HS-5 (cell line): ENCODE measurements at places on chromosomes 3 and 15.

GRCh38 chr3:160870327-160870726 lies 114.3 kb downstream of the PPM1L start:
- no peak for DNase-seq

DNA sequence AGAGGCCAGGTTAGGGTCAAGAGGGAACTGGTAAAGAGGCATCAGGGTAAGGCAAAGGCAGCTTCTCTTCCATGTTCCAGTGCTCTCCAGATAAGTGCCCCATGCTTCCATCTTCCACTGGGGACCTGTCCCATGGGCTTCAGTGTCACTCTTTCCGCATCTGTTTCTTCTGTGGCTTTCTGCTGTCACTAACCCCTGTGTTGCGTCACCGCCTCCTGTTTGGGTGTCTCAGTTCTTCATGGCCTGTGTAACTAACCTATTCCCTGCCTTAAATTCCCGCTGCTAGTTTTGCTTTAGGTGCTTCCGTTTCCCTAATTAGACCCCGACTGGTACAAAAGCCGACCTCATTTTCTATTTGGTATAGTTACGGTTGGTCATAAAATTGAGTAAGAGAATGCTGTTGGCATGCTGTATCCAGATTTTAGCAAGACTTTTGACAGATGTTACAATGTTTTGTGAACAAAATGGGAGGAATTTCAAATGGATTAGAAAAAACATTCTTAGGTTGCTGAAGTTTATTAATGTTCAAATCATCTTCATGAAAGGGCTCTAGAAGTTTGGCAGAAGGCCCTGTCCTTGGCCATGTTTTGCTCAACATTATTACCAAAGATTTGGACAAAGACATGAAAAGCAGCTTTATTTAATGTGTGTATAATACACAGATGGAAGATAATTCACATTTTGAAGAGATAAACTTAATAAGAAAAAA lies 245.3 kb downstream of the BBX start:
- DNase-seq = no peak

DNA sequence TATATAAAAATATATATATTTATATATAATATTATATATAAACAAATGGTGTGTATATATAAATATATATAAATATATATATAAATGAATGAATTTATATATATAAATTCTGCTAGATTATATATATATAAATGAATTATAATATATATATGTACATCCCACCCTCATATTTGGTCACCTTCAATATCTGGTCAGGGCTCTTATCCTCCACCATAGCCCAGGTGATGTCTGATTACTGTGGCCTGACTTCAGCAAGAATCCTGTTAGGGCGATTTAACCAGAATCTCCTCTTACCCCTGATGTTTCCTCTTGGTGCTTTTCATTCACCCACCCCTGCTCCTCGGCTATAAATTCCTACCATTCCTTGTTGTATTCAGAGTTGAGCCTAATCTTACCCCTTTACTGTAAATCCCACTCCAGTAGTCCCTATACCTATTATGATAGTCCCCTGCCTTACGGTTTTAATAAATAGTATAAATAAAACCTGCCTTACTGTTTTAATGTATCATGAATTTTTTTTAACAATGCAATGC lies 439.6 kb downstream of the PLOD2 start:
- DNase-seq = no peak

- DNase-seq = no peak
Measured at GRCh38 chr3:61154457-61155198, 96.6 kb downstream of the FHIT start.

- DNase-seq = no peak
Measured at GRCh38 chr3:121821421-121822199, 13.2 kb downstream of the IQCB1 start.

DNA sequence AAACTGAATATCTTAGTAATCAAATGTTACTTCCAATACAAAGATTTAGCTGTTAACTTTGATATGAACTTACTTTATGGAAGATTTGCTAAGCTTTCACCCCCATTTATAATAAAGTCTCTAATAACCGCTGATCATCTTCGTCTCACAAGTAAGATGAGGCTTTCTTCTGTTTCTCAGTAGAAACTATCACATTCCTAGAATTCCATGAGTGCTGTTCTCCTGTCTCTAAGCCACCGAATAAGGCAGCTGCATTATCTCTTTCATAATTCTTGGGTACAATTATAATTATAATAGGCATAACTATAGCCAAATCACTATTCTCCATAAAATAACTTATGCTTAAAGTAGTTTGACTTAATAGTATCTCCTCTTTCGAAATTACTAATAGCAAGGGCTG lies 18.3 kb upstream of the SETMAR start:
- no peak for DNase-seq

DNA sequence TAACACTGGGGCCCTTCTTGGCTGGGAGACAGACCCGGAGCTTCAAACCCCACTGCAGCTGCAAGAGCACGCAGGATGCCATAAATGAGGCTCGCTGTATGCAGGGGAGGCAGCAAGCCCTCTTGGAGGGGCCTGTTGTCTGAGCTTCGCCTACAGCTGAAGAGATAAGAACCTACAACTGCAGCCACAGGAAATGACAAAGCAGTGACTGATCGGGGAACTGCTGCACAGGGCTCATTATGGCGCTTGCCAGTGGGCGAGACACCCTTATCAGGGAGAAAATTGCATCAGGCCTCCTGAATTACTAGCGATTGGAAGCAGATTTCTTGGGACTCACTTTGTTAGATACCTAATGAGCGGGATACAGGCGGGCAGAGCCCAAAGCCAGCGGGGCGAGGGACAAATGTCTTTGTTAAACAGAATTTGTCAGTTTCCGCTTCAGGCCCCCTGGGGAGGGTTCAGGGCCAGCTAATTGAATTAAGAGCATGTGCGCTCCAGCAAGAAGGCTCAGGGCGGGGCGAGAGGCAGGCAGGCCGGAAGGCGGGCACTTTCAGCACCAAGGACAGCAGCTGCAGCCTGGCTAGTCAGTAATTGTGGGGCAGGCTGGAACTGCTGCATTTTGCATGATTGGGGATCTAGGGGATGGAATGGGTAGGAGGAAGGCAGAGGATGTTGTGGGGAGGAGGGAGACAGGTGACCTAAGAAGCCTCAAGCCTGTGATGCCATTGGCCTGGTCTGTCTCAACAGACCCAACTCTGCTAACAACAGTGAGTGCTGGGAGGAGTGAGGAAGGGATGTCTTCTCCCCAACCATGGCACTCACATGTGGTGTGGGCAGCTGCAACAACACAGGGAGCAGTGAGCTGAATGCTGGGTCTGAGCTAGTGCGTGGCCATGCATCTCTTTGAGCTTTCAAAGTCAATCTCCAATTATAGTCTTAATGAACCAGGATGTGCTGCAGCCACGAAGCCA lies 55.3 kb downstream of the CCDC33 start:
- peak; percentile 26 for DNase-seq

DNA sequence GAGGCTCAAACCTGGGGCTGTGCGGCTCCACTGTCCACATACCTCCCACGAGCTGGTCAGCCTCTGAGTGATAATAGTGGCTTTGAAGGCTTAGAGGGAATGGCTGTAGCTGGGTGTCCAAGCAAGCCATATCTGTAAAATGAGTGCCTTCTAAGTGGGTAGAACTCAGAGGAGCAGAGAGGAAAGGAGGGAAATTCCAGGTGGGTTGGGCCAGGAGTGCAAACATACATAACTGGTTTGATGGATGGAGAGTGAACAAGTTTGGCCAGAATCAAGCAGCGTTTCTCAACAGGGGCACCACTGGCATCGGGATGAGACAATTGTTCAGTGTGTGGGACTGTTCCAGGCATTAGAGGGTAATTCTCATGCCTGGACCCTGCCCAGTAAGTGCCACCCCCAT lies 91.1 kb downstream of the ASB7 start:
- no peak for DNase-seq

GRCh38 chr3:23383875-23384274 lies 180.7 kb downstream of the UBE2E2 start:
- no peak for DNase-seq

DNA sequence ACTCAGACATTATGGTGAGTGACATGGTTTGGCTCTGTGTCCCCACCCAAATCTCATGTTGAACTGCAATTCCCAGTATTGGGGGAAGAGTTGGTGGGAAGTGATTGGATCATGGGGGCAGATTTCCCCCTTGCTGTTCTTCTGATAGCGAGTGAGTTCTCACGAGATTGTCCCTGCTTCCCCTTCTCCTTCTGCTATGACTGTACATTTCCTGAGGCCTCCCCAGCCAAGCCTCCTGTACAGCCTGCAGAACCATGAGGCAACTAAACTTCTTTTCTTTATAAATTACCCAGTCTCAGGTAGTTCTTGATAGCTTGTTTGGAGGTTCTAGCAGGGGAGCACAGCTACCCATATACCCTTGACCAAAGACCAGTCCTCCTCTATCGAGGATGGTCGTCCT lies 45.9 kb downstream of the ADAM10 start:
- no peak for DNase-seq

- DNase-seq = no peak
Measured at GRCh38 chr15:61188168-61188567, 40.9 kb downstream of the RORA start.

DNA sequence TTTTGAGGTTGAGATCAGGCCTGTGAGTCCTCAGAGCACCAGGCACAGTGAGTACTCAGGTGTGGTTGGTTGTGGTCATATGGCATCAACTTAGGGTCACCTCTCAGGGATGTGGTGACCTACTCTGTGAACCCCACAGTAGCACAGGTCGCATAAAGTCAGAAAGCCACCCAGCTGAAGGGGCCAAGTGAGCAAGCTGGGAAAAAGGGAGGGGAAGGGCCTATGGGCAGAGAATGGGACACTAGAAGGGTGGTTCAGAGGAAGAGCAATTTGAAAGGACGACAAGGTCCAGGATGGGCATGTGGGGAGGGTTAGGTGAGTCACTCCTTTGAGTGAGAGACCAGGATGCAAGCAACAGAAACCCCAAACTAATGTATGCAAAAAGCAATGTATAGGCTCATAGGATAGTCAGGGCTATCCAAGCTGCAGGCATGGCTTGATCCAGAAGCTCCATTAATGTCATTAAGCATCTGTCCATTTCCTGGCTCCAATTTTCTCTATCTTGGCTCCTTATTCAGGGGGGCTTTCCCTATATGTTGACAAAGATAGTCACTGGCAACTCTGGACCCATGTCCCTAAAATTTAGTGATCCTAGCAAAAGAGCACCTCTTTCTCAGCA lies 33.5 kb downstream of the HMCES start:
- no peak for DNase-seq

- DNase-seq = no peak
Measured at GRCh38 chr15:90344662-90345061, 7.4 kb upstream of the ZNF774 start.

- DNase-seq = no peak
Measured at GRCh38 chr3:45994419-45995235, 997 bp downstream of the FYCO1 start.

DNA sequence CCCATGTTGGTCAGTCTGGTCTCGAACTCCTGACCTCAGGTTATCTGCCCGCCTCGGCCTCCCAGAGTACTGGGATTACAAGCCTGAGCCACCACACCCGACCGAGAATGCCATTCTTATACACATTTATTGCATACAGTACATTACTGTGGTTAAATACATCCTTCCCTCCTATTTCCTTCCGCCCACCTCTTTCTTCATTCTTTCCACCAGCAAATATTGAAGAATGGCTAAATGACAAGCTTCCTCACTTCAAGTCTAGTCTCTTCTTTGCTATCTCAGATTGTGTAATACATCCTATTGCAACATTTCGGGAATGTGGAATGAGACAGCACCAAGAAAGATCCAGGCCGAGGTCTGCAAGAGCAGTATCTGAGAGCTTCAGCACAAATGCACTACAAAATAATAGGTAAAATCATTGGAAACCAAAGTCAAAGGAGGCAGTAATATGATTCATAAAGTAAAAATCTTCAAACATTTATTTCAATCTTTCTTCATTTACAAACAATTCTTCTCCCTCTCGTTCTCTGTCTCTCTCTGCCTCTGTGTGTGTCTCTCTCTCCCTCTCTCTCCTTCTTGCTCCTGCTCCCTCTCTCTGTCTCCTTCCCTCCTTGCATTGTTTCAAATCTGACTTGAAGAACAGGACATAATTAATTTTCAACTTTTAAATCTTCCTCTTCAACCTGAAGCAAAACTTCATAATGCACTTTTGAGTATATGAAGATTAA lies 94.7 kb upstream of the TGFBR2 start:
- DNase-seq = peak; percentile 97

GRCh38 chr3:171748064-171748924 lies 62.0 kb downstream of the PLD1 start:
- no peak for DNase-seq

DNA sequence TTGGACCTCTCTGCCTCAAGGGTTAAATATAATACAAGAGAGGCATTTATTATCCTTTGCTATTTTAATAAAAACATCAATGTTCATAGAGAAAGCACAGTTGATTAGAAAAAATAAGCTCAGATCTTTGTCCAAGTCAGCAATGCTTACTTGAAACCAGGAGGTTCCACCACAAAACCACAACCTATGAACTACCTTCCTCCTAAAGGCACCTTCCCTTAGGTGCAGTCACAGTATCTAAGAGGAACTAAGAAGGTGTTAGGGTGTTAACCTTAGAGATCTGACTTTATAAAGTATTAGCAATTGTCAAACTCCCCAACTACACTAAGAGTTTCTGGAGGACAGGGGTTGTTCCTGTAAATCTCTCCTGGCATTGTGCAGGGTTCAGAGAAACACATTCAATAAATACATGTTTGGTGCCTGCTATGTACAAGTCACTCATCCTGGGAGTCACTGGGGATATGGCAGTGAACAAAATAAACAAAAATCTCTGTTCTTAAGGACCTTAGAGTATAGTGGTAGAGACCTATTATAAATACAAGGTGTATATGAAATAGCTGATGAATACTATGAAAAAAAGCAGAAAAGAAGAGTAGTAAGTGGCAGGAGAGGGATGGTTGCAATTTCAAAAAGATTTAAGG lies 208.6 kb downstream of the NFKBIZ start:
- no peak for DNase-seq

DNA sequence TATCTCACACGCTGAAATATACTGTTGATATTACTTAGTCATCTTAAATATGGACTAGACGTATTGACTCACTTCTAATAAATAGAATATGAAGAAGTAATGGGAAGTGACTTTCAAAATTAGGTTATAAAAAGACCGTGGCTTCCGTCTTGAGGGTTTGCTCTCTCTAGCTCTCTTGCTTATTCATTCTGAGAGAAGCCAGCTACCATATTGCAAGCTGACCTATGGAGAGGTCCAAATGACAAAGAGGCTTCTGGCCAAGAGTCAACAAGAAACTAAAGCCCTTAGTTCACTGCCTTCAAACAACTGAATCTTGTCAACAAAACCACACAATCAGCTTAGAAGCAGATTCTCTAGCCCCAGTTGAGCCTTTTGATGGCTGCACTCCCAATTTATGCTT lies 46.1 kb downstream of the SLC9C1 start:
- no peak for DNase-seq

DNA sequence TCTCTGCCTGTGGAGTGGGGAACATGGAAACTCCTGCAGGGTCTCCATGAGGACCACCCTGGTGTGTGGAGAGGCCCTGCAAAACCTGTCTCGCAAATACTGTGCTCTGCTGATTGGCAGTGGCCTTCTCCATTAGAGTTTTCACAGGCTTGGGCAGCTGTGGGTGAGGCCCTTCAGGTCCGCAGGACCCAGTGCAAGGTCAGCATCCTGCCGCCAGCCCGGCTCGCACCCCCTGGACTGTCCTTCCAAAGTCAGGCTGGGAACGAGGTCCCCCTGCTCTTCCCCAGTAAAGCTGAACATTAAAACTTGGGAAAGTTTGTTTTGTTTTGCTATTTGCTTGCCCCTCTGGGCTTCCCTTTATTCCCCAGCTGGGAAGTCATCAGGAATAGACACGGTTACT lies 85.0 kb upstream of the PLXNA1 start:
- no peak for DNase-seq
